ENCODE measurements at places on chromosomes 16 and 17. TPM values are rescaled to one million over a fixed set of nuclear protein-coding genes. Genes with fewer than 3 reads are reported as not detected.

TBC1D3B gene
- 2.5 TPM for total RNA-seq

SCGB1C2 gene
- not detected for total RNA-seq

SDR42E2 gene
- not detected for total RNA-seq

ZFPM1 gene
- 6.6 TPM for total RNA-seq

KRTAP1-1 gene
- total RNA-seq, result not detected

KRTAP9-2 gene
- not detected for total RNA-seq

BEAN1 gene
- total RNA-seq, result 5.4 TPM

MED13 gene
- total RNA-seq, result 20.2 TPM

NPB gene
- 0.59 TPM for total RNA-seq

CTRB1 gene
- total RNA-seq, result not detected

DPEP2 gene
- not detected for total RNA-seq

ARSG gene
- 1.3 TPM for total RNA-seq

ORAI3 gene
- 13.7 TPM for total RNA-seq

NOXO1 gene
- total RNA-seq, result 0.20 TPM

HS3ST3A1 gene
- total RNA-seq, result 0.31 TPM

LDHD gene
- 0.87 TPM for total RNA-seq

DHRS7C gene
- not detected for total RNA-seq

KRTAP2-2 gene
- total RNA-seq, result not detected

RHBDL1 gene
- 0.63 TPM for total RNA-seq

KRTAP4-6 gene
- not detected for total RNA-seq

ASGR2 gene
- not detected for total RNA-seq

RGS9 gene
- 7.4 TPM for total RNA-seq

GFAP gene
- total RNA-seq, result 0.68 TPM

TNFAIP1 gene
- total RNA-seq, result 46.9 TPM

SLC13A2 gene
- 0.12 TPM for total RNA-seq

CORO6 gene
- 4.7 TPM for total RNA-seq

KPNA2 gene
- 457 TPM for total RNA-seq

LGALS9B gene
- not detected for total RNA-seq

DRG2 gene
- total RNA-seq, result 51.3 TPM

CD300E gene
- not detected for total RNA-seq

KRT16 gene
- 1.1 TPM for total RNA-seq

ADGRG1 gene
- 198 TPM for total RNA-seq

ITGB4 gene
- 97.6 TPM for total RNA-seq

NPIPB8 gene
- not detected for total RNA-seq

ZPBP2 gene
- total RNA-seq, result not detected

FBF1 gene
- total RNA-seq, result 5.8 TPM

SMIM22 gene
- not detected for total RNA-seq

CDRT15 gene
- not detected for total RNA-seq
